Endodermal cell (in vitro differentiated cells): ENCODE measurements at places on chromosomes 5 and 9.
A peak's percentile ranks its signal among the peaks of the same experiment; 100 is the strongest.

DNA sequence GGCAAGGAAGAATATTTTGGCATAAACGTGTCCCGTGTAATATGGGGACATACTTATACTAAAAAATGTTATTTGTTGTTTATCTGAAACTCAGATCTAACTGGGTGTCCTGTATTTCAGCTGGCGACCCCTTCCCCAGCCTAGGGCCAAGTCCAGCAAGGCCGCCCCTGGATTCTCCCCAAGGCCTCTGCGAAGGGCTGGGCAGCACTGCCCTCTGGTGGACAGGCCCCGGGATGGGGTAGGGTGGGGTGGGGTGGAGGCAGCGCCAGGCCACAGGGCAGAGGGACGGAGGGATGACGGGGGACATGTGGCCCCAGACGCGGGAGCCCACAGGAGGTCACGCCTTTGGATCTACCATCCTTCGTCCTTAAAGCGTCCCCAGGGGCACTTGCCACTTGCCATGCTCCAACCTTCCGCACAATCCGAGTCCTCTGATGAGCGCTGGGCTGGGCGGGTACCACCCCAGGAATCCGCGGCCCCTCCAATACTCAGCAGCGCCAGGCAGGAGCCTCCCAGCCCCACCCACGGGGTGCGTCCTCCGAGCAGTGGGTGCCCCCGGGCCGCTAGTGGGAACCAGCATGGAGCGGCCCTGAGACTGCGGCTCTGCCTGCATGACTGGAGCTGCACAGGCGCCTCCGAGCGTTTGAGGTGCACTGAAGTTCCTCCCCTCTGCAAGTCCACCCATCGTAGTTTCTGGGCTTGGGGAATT is 7.1 kb upstream of the AGPAT2 start:
- DNase-seq = peak; percentile 93

DNA sequence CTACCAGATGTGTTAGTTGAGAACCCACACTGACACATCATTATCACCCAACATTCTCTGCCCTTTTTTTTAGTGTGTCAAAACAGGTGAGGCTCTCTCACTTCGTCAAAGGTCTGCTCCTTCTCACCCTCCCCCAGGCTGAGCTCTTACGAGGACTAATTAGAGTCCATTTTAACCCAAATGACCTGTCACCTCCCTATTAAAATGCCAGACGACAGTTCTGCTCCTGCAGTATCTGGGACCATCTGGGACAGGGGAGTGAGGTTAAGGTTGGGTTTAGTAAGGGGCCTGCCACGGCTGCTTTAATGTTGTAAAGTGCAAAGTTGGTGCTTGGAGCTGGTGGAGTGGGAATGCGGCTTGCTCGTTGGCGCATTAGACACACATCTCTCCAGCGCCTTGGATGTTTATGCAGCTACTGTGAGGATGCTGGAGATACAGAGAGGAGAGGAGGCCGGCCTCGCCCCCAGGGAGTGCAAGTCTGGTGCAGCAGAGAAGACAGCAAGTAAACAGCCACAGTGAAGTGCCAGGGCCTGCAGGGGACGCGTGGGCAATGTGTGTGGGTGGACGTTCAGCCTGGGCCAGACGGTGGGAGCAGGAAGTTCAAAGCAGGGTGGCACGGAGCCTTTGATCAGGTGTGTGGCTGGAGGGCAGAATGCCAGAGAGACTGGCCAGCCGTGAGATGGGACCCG is 96.2 kb downstream of the C9orf50 start:
- peak; percentile 65 for DNase-seq

- no peak for DNase-seq
Observed at GRCh38 chr9:97694769-97695168, 2.4 kb downstream of the XPA start.

- no peak for DNase-seq
Observed at GRCh38 chr5:93100428-93100827, 480.6 kb downstream of the NR2F1-AS1 start.

- peak; percentile 21 for DNase-seq
Observed at GRCh38 chr5:135697251-135697958, 118.6 kb upstream of the CXCL14 start.

- DNase-seq = no peak
Observed at GRCh38 chr9:123508048-123508447, 152.1 kb downstream of the CRB2 start.

DNA sequence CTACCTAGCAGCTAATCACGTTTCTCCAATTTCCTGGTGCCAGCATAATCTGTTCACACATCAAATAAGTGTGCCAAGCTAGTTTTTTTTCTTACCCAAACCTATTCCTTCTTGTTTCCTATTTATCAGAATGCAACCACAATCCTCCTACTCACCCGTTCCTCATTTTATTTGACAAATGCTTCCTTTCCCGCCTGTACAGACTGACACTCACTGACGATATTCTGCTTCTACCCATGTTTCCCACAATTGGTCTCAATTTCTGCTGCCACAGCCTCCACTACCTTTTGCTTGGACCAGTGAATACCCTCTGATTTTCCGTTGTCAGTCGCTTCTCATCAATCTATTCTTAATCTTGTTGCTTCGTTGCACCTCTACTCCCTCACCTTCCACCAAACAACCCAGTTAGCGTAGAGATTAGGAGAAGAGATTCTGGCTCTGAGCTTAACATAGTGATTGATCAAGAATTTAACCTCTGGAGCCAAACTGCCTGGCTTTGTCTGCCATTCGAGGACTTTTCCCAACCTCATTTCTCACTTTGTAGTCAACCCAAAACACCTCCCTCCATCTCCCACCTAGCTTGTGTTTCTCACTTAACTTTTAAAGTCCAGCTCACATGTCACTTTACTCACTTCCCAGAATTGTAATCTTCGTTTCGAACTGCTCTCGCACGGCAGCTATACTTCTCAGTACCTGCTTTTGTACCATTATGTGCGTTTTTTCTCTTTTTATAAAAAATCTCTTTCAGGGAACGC is 729 bp upstream of the TMEM38B start:
- peak; percentile 53 for DNase-seq

DNA sequence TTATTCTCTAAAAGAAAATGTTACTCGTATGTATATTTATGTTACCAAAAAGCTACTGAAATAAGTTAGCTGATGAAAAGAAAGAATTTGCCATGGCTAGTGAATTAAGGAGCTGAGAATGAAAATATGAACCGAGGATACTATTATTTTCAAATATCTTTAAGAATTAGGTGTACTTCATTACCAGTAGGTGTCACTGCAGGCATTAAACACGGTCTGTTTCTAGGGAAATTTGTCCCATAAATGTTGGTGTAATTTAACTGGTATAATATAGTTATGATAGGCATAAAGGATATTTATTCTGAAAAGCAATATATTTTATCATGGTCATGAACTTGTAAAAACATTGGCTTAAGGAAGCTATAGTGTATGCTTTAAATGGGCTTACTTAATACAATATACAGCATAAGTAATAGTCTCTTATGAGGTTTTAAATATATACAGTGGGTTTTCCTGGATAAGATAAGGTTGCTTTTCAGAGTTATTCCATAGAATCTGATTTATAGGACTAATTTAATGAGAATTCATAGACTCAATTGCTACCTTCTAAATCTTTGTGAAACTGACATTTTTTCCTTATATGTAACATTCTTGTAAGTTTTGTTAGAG is 72.4 kb upstream of the MPDZ start:
- no peak for DNase-seq

- DNase-seq = no peak
Observed at GRCh38 chr5:75306746-75307145, 30.3 kb upstream of the HMGCR start.

DNA sequence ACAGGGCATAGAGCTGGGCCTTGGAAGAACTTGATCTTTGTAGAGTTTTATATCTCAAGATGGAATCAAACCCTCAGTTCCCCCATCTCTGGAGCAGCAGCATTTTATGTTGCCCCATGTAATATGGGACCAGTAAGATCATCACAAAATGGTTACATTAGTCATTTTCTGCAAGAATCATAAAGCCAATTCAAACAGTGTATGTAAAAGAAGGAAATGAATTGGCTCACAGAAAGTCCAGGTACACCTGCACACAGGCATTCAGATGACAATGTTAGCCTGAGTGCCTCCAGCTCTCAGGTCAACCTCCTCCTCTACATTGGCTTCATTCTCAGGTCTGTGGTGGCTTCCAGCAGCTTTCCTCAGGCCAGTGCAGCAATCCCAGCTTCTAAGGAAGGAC is 35.1 kb downstream of the CYFIP2 start:
- DNase-seq = no peak

- no peak for DNase-seq
Observed at GRCh38 chr9:71924576-71924975, 13.1 kb downstream of the C9orf85 start.

DNA sequence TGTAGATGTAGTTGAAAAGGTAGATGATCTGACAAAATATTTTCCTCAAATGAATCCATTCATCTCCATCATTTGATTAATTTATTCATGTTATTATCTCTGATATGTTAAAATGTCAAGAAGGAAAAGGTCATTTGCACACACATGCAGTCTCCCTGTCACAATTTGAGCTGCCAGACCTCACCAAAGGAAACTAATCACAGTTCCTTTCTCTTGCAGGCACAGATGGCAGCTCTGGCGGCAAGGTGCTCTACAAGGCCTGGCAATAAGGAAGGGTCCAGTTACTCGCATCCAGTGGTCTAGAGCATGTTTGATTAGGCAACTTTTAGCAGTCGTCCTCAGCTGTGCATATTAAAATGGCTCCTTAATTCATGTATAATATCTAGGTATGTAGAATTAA is 120.1 kb downstream of the FEM1C start:
- no peak for DNase-seq

- DNase-seq = no peak
Observed at GRCh38 chr5:105970919-105971318, 1699.8 kb downstream of the EFNA5 start.

- DNase-seq = no peak
Observed at GRCh38 chr5:119368238-119368630, 12.4 kb downstream of the TNFAIP8 start.

DNA sequence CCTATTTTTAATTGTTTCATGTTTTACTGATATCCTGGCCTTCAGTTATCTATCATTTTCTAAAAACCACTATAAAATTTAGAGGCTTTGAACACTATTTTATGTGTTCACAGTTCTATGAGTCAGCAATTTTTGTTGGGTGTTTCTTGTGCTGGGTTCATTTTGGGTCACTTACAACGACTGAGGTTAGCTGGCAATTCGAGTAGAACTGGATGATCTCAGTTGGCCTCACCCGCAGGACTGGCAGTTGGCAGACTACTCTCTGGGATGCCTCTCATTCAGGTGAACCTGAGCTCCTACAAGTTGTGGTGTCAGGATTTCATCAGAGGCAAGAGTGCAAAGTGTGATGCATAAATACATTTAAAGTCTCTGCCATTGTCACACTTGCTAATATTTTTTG is 151.0 kb upstream of the PAPPA start:
- DNase-seq = no peak

DNA sequence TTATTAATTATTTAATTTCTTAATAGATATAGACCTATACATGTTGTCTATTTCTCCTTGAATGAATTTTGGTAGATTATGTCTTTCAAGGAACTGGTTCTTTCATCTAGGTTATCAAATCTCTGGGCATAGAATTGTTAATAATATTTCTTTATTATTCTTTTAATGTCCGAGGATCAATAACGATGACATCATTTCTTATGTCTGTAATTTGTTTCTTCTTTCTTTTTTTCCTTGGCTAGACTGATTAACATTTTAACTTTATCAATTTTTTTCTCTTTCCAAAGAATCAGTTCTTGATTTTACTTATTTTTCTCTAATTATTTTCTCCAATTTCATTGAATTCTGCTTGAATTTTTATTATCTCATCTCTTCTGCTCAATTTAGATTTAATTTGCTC is 156.0 kb downstream of the ISL1 start:
- no peak for DNase-seq

- DNase-seq = no peak
Observed at GRCh38 chr5:132812123-132812765, 858 bp upstream of the SOWAHA start.
